ENCODE measurements at places on chromosomes 16 and 17.

DNA sequence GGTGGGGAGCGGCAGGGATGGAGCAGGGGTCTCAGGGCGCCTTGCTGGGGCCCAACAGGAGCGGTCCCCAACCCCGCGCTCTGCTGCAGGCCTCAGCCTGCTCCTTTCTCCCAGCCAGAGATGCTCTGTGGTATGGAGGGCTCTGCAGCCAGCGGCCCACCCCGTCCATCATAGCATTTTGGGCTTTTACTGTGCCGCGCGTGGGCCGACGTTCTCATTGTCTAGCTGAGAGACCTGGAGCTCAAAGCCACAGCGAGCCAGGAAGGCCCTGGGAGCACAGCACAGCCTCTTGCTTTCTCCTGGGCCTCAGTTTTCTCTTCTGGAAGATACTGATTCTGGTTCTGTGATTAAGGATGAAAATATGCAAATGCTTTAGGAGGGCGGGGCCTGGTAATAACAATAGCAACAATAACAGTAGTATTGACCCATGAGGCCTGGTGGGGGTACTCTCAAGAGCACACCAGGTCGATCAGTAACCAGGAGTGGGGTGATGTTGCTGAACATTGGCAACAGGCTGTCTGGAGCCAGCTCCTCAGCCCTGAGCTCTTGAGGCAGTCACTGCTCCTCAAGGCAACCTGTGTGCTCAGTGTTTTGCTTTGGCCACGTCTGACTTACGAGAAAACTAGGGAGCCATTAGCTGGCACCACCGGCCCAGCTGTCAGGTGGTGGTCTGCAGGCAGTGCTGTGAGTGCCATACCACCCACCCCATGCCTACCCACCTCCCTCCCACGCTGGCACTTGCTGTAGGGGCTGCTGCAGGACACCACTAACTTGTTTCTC is 1.1 kb upstream of the RASD1 start:
- DNase-seq, result no peak

- no peak for DNase-seq
These were observed 15.2 kb downstream of the CDK5R1 start for GRCh38 chr17:32502013-32502412.

DNA sequence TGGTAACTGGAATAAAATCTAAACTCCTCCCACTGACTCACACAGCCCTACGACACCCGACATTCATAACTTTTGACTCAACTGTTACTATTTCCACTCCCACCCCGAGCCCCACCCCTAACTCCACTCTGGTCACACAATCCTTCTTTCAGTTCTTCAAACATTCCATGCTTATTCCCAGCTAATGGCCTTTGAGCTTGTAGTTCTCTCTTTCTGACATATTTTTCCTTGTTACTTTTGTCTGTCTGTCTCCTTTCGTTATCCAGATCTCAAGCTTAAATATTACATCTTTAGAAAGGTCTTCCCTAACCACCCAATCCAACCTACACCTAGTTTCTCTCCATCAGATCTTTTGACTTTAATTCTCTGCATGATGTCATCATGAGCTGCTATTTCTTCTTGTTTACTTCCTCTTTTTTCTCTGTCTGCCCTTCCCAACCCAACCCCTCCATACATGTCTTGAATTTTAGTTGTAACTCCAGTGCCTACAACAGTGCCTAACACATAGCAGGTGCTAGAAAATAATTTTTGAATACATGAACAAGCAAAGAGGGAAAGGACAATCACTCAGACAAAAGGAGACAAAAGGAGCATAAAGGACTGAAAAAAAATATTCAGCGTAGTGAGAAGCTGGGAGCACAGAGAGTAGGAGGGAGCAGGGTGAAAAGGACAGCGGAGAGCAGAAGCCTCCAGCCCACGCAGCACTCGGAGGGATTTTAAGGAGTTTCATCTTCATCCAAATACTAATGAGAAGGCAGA is 65.2 kb upstream of the SMIM36 start:
- peak; percentile 75 for DNase-seq

- DNase-seq, result no peak
These were observed 3.7 kb downstream of the KLHDC4 start for GRCh38 chr16:87762071-87762571.

DNA sequence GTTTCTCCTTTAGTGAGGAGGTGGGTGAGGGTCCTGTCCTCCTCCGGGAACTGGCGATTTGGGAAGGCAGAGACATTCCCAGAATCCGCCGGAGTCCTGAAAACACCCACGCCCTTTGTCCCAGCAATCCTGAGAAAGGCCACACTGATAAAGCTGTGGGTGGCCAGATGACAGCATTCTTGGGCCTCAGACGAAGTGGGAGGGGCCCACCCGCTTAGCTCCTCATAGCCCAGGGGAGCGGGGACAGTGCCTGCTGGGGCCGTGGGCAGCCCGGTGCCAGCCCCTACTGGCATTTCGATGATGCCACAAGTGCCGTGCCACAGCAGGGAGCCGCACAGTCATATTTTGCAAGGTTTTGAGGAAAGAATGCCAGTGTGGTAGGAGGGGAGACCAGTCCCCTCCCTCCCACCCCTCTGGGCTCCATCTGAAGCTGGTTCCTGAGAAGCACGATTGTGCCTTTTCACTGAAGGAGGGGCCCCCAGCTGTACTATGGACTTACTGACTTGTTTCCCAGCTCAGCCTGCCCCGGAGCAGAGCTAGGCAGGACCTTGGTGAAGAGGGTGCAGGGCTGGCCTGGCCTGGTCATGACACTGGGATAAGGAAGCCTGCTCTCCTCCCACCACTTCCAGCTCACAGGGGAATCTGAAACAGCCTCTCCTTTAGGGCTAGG is 20.9 kb upstream of the MPRIP start:
- DNase-seq, result peak; percentile 42

DNA sequence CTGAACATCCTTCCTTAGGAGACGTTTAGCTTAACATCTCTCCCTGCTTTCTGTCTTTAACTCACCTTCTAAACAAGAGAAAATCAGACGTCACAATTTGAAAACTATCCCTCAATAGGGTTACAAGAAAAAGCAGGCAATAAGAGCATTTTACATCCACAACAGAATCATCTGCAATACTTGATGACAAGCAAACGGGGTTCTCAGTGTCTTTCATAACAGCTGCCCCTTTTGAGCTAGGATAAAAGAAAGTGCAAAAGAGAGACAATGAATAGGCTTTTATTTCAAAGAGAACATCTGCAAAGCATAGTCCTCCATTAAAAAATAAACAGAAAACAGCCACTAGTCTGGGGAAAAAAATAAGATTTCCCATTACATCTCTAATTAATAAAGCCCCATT is 13.2 kb downstream of the XYLT1 start:
- no peak for DNase-seq

- no peak for DNase-seq
These were observed 84.3 kb downstream of the CACNG1 start for GRCh38 chr17:67128700-67129099.

GRCh38 chr16:67749436-67750078 is 30.4 kb upstream of the GFOD2 start:
- DNase-seq, result no peak

DNA sequence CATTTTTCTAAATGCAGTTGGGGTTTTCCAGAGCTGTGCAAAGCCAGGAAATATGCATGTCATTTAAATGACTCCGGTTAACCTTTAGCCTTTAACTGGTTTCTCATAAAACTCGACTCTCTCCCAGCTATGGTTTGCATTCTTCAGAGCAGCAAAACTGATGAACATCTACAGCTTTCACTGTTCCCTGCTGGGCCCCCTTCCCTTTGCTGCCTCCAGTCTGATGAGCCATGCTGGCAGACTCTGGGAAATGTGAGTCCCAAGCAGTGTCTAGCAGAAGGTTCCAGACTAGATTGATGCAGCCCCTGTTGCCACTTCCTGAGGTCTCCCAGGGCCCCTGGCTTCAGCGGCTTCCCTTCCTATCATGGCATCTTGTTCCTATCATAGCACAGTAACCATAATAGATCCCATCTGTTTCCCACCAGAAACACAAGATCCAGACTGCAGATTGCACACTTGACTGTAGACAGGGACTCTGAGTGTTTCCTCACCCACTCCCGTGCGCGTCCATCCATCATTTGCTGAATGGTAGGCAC is 135.4 kb downstream of the CLEC16A start:
- DNase-seq, result peak; percentile 23

DNA sequence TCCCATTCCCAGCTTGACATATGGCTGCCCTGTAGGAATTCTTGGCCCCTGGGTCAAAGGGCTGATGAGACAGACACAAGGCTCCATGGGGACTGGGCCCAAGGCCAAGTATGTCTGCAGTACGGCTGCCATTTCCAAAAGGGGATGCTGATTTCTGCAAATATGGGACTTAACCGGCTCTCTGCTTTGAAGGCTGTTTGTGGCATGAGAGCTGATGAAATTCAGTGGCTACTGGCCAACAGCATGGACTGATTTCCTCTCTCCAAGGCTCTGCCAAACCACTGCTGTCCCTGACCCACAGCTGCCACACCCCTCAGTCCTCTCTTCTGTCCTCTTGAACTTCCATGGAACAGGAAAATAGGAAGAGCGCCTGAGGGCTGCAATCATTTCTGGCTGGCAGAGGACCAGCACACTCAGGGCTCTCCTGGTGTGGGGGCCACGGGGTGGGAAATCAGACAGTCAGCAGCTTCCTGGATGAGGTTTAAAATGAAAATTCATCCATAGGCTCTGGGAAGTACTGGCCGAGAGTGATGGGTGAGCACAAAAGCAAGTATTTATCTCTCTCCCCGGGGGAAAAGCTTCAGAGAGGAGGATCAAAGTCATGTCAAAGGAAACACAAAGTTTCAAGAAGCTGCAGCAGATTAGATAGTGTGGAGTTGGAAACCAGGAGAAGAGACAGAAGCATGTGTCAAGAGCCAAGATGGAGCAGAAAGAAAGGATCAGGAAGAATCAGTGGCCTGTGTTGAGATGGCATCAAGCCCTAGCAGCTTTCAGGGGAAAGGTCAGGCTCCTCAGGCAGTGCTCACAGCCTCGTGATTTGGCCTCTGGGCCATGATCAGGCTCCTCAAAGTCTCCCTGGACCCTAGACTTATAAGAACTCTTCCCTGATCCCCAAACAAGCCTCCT is 64.1 kb upstream of the SREBF1 start:
- DNase-seq, result no peak

DNA sequence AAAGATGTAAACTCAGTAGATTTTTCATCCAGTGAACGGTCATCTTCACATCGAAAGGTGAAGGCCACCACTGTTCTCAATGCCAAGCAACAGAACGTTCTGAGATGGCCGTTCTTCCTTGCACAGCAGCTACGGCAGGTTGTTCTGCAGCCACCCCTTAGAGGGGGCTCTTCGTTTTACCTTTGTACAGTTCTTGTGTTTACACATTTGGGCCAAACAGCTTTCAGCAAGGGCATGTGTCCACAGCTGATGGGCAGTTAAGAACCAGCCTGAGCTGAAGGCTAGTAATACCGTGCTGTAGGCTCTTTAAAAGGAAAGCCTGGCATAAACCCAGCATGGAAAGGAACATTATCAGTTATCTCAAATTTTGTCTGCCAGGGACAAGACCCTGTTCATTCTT is 15.9 kb downstream of the PLD6 start:
- no peak for DNase-seq

DNA sequence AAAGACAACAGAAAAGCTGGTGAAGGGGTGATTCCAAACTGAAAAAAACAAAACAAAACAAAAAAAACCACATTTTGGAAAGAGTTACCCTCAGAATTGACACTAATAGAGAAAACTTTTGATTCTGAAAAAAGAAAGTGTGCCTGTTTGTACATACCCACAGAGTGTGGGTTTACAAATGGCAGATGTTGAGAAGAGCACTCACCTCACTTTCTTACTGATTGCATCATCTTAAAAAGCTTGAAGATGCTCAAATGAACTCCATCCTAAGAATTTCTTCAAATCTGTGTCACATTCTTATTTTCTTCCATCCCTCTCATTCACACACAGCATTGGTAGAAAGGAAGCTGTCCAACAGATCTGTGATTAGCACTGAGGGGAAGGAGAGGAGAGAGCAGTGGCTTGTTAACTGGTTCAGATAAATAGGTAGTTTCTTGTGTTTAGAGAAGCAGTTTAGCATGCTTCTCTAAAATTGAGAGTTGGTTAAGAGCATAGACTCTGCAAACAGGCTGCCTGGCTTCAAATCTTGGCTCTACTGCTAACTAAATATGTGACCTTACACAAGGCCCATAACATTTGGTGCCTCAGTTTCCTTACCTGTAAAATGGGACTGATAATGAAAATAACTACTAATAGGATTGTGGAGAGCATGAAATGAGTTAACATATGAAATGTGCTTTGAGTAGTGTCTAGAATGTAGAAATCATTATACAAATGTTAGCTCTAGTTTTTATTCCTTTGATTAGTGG is 6.9 kb downstream of the GNAO1 start:
- no peak for DNase-seq

- DNase-seq, result no peak
These were observed 136.5 kb upstream of the CCL2 start for GRCh38 chr17:34118564-34118963.

DNA sequence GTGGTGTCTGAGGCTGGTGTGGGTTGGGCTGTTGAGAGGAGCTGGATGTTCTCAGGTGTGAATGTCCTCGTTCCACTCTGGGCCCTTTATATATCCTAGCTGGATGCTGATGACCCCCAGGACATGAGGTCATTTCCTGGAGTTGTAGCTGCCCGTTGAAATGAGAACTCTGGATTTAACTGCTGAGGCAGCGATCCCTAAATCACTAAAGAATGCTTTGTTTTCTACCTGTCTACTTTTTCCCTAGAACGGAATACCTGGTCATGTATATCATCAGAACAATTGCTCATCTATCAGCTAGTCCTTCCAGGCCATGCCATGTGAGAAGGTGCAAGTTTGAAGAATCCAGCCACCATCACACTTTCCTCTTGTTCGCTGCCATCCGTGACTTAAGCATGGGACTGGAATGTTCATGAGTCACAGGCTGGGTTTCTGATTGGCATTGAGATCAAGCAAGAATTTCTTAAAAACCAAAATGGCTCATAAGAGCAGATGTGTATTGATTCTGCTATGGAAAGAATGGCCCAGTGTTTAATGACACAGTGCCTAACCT is at the start of gene KRTAP2-3:
KRTAP2-3 (minus strand) TSS at position 63 of the 553 bp plus-strand sequence. CDS start 64 bp downstream, outside the sequence.
- no peak for DNase-seq

GRCh38 chr17:80363120-80363515 is 51.8 kb upstream of the ENDOV start:
- DNase-seq, result no peak

DNA sequence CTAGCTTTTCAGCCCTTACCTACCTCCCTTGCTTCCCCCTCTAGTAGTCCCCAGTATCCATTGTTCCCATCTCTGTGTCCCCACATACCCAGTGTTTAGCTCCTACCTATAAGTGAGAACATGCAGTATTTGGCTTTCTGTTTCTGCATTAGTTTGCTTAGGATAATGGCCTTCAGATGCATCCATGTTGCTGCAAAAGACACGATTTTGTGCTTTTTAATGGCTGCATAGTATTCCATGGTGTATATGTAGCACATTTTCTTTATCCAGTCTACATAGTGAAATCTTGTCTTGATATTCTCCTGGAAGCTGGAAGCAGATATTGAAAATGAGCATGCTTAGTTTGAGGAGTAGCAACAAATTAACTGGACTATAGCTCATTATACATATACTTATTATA is 45.7 kb upstream of the TANC2 start:
- DNase-seq, result no peak

- DNase-seq, result no peak
These were observed 58.8 kb downstream of the NFATC3 start for GRCh38 chr16:68144008-68144407.

- peak; percentile 75 for DNase-seq
These were observed 99.4 kb upstream of the CHMP6 start for GRCh38 chr17:80892019-80892855.

All from HT-29 (cell line).